Activated B cell treated with CpG ODN at 0.5 μM for 24 hours (primary cell): ENCODE measurements at places on chromosomes 6 and 20. TPM values are rescaled to one million over a fixed set of nuclear protein-coding genes. Genes with fewer than 3 reads are reported as not detected.
A peak's percentile ranks its signal among the peaks of the same experiment; 100 is the strongest.

- DNase-seq: no peak
Measured at GRCh38 chr6:130204322-130204721, 18.4 kb downstream of the SAMD3 start.

- DNase-seq: no peak
Measured at GRCh38 chr6:129510950-129511349, 199.0 kb downstream of the ARHGAP18 start.

DNA sequence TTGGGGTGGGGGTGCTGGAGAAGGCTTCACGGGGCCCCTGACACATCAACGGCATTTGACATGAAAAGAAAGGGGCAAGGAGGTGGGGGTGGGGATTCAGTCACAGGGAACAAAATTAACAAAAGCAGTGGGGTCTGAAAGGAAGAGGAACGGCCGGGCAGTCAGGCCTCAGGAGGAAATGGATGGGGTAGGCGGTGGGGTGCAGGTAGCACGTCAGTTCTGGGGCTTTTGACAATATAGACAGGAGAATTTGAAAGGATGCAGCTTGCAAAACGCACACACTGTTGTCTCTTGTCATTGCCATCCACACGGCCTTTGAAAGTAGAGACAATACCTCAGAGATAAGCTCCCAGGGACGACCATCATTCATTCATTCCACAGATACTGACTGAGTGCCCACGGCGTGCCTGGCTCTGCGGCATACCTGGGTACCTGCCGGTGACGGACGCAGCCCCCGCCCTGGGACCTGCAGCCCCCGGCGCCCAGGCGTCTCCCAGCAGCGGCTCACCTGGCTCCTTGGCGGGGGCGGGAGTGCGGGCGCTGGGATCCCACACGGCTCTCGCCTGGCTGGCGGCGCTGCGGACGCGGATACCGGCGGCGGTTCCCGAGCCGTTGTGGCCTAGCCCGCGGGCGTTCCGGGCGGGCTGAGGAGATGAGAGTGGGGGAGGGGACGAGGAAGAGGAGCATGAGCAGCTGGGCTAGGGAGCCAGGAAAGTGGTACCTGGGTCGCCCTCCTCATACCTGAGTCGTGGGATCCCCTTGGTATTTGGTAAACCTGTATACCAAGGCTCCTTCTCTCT lies at the start of gene SLC26A8:
TSS of gene SLC26A8 (minus strand) at position 646 of the 800 bp plus-strand sequence. CDS start 4,934 bp downstream, outside the sequence.
- peak; percentile 16 for DNase-seq

- DNase-seq: no peak
Measured at GRCh38 chr20:10573273-10573950, 100.4 kb downstream of the JAG1 start.

DNA sequence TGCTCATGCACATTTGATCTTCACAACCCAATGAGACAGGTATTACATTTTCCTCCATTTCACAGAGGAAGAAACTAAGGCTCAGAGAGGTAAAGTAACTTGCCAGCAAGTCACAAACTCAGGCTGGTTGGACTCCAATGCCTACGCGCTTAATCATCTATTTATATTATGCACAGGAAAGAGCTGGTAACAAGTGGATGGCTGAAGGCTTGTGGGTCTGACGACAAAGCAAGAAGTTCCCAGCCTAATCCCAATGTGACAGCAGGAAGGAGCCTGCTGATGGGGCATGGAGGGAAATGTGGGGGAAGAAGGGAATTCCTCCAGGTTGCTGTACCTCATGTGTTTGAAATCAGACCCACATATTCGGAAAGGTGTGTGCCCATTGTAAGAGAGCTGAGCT lies 3.9 kb downstream of the CDH22 start:
- DNase-seq: no peak

DNA sequence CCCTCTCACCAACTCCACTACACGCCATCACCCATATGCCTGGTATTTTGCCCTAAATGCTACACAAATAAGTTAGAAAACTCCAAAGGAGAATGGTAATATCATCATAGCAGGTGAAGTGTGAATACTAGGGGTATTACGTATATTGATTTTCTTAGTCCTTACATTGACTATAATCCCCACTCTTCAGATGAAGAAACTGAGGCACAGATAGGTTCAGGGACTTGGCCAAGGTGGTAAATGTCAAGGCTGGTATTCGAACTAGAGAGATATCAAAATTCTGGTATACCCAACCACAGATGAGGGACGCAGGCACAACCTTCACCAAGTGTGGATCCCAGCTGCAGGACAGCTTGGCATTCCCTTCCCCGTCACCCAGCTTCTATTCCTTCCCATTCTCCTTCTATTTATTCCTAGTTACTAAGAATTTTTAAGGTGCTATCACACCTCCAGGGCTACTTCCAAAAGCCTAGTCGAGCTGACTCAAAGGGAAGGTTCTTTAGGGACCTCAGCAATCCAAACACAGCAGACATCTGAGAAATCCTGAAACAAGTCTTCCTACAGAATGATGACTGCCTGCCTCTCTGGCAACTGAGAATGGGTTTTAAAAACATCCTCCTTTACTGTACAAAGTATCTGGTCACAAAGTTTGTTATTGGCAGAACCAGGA lies 32.6 kb downstream of the ATXN1 start:
- no peak for DNase-seq

GRCh38 chr20:61253640-61254511 lies 1.8 kb downstream of the CDH4 start:
- no peak for DNase-seq

- no peak for DNase-seq
Measured at GRCh38 chr6:133549371-133549801, 308.2 kb downstream of the EYA4 start.

GRCh38 chr6:23446469-23446967 lies 679.5 kb upstream of the NRSN1 start:
- DNase-seq: no peak

GRCh38 chr6:163768905-163769304 lies 354.4 kb downstream of the QKI start:
- no peak for DNase-seq

DNA sequence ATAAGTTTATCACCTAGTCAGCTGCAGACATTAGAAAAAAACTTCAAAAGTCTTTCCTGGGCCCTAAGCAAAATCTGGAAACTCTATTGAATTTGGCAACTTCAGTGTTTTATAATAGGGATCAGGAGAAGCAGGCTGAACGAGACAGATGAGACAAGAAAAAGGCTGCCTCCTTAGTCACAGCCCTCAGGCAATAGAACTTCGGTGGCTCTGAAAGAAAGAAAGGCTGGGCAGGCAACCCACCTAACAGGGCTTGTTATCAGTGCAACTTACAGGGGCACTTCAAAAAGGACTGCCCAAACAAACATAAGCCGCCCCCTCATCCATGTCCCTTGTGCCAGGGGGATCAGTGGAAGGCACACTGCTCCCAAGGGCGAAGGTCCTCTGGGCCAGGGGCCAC lies 657.9 kb upstream of the HS3ST5 start:
- no peak for DNase-seq

The ABHD16B gene
- total RNA-seq: not detected in 2 replicates

The SMPDL3A gene
- 1.5 and 1.8 TPM in 2 replicates for total RNA-seq

The PRPH2 gene
- 0.07 TPM in 1 of 2 replicates, not detected in the other for total RNA-seq

The AFG1L gene
- total RNA-seq: 7.5 and 10.3 TPM in 2 replicates

The MUC21 gene
- not detected in 2 replicates for total RNA-seq
